ENCODE measurements at places on chromosomes 3 and 15.

DNA sequence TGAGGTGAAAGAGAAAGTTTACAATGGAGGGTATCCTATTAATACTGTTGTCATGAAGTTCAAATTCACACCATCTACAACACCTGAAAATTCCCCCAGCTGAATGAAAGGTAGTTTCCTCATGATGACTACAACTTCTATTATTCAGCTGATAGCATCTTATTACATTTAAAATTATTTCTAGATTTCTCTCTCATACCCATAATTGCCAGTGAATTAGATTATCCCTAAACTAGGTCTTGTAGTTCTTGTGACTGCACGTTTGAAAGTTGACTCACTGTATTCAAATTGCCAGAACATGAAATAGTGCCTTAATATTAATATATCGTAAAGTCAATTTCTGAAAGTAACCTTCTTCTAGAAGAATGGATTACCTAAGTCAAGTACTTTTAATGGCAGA, 82.4 kb downstream of the FBXL22 start:
- DNase-seq = no peak

GRCh38 chr3:148954981-148955380, 36.4 kb upstream of the GYG1 start:
- DNase-seq = no peak

DNA sequence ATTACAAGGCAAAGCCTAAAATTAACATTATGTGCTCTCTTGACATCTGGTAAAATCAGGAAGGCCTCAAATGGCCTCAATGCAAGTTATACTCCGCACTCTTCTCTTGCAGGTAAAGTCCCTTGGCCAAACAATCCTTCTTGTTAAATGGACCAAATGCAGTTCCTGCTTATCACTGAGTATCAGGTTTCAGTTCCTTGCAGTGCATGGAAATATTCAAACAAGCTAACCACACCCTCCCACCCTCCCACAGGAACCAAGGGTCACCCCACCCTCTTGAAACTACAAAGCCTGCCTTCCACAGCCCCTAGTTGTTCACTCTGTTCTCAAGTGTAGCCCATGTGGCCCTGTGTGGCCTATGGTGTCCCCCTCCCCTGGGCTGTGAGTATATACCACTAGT, 171.9 kb upstream of the CADPS start:
- DNase-seq = no peak

DNA sequence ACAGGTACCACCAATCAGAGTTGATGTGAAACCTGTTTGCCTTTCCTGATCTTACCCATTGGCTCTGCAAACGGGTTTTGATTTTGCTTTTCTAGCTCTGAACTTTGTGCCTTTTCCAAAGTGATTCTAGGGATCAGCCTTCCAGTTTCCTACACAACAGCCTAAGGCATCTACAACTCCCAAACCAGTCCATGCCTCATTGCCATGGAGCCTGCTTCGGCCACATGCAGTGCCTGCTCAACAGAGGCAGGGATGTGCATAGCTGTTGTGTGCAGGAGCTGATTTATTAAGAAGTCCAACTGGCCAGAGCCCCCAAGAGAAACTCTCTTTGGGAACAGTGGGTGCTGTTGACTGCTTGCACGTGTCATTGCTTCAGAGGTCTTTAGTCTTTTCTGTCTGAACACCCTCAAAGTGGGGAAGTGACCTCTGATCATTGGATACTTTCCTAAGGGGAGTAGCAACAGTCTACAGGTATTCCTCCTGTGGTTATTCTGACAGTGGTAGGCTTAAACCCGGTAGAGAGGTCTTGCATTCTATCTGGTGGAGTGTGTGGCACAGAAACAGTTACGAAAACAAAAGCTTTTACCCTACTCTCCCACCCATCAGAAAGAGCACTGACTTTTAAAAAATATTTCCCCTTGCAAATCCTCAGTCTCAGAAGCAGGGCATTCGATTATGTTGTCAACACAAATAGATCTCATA, 36.6 kb upstream of the THSD4 start:
- no peak for DNase-seq

DNA sequence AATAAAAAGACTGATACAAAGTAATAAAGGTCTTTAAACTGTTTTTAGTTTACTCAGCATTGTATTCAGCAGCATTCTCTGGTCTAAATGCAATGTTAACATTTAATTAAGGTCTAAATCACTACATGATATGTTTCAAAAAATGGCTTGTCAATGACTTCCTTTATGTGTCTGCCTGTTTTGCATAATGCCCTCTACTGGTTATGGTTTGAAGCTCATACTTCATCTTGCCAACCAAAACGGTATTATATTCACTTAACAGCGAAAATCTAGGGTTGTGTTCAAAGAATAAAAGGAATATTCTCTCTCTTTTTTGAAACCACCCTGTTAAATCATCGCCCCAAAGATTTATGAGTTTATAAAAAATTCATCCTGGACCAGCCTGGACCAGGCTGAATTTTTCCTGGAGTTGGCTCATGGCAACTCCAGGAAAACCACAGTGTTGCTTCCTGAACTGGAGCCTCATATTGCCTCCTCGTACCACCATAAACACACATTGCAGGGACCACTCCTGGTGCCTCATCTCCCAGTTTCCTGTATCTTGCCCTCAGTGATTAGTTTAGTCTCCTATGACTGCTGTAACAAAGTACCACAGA, 6.7 kb upstream of the NCEH1 start:
- DNase-seq = no peak
